ENCODE measurements at places on chromosomes 11 and 22.

DNA sequence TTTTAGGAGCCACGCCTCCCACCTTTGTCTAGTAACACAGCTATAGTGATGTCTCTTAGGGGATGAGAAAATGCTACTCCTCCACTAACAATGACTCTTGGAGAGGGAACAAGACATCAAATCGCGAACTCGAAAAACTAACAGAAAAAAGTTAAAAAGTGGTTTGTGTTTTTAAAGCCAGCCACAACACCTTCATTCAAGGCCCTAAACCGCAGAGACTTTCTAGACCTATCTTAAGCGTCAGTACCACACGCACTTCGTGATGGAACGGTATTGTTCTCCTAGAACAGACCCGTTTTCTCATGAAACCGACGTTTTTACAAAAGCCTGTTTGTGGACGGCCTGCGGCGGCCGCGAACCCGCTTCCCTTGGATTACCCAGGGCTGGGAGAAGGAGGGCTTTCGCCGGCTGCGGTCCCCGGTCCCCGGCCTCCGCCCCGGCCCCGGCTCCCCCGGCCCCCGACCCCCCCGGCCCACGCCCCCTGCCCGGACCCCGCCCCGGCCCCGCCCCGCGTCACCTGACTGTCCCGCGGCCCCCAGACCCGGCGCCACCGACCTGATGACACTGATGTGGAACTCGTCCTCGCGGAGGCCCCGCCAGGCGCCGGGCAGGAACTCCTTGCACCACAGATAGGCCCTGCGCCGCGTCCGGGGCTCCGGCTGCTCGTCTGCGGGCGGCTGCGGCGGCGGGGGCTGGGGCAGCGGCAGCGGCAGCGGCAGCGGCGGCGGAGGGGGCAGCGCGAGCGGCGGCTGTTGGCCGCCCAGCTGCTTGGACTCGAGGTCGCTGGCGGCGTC is 718 bp downstream of the CHKA start:
- DNase-seq = peak; percentile 63

- DNase-seq = peak; percentile 48
Observed at GRCh38 chr11:134069426-134070341, 812 bp downstream of the JAM3 start.

GRCh38 chr11:101439488-101439887 is 144.3 kb downstream of the TRPC6 start:
- DNase-seq = no peak

DNA sequence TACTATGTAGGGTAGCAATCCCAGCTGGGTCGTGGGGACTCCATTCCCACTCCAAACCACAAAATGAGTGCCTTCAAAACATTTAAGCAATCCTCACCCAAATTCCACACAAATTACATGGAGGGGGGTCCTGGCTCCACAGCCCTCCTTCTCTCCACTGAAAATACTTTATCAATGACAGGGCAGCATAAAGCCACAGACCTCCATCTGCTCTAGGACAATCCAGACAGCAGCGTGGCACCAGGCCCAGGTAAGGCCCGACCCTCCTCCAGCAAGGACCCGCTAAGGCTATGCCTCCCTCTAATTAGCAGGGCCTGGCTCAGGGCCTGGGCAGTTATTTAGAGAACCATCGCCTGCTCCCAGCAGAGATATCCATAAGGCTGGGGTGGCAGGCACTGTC is at the start of gene PANX3:
TSS of gene PANX3 (plus strand) at position 365 of the 400 bp plus-strand sequence. CDS start 129 bp downstream, outside the sequence.
- DNase-seq = no peak

- DNase-seq = no peak
Observed at GRCh38 chr22:48072777-48073176, 1310.3 kb downstream of the TBC1D22A start.
